Foreskin keratinocyte (primary cell): ENCODE measurements at places on chromosomes 6 and 20. TPM values are rescaled to one million over a fixed set of nuclear protein-coding genes. Genes with fewer than 3 reads are reported as not detected.

- no peak for DNase-seq
Observed at GRCh38 chr6:6006428-6007365, at the start of gene NRN1. Gene NRN1, minus strand, starts transcription at chr6:6006925. Its CDS starts 176 bp downstream, at chr6:6006749.

GRCh38 chr6:140779991-140780596 lies 1352.6 kb upstream of the GJE1 start:
- peak; percentile 64 for DNase-seq

GRCh38 chr6:65999288-65999791 lies 292.3 kb upstream of the EYS start:
- DNase-seq: no peak

- no peak for DNase-seq
Observed at GRCh38 chr20:1622450-1622849, 2.6 kb upstream of the SIRPB1 start.

- DNase-seq: peak; percentile 57
Observed at GRCh38 chr6:150813319-150813992, 52.0 kb upstream of the MTHFD1L start.

DNA sequence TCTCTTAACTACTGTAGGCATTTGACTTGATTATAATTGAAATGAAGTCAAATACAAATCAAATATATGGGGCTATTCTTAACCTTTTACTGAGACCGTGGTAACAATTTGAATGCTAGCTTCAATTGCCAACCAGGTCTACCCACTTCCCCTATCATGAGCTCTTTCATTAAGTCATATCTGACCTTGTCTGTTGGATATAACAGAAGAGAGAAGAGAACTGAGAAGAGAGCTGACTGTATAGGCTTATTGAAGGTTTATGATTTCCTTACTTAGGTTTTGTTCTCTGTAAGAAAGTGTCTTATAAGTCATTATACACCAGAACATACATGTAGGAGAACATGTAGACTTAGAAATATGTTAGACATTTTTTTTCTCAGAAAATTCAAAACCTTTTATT lies 549.4 kb downstream of the COL12A1 start:
- DNase-seq: no peak

- no peak for DNase-seq
Observed at GRCh38 chr20:39670988-39671387, 708.8 kb downstream of the DHX35 start.

DNA sequence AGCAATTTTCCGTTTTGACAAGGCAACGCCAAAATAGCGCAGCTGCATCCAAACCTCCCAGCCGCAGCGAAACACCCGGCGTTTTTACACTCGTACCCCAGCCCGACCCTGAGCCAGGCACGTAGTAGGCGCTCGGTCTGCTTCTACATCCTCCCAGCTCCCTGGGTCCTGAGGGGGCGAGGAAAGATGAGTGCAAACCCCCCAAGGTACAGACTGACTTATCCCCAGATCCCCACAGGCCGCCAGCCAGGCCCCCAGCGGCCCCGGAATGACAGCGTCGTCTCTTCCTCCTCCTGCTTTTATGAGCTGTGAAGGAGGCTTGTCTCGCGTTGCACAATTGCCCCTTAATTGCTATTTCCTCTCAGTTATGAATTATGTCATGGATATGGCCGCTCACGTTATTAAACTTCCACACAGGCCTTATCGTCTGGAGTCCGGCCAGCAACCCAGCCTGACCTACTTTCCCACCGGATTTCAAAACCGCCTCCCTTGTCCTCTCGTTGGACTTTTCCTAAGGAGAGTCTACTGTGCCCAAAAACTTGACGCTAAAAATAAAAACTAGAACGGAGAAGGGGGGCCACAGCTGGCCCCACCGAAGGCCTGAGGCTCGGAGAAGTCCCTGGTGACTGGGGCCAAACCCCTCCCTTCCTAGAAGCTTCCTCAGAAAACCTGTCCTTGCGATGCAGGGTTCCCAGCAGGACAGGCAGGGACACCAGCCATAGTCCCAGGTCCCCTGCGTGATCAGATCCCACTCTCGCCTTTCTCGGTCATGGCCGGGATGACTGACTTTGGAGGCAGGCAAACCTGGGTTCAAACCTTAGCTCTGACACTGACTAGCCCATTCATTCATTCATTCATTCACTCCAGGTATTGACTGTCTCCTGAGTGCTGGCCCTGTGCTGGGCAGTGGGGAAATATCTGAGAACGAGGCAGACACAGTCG lies 130.9 kb upstream of the PTPN1 start:
- DNase-seq: no peak

GRCh38 chr6:138229663-138230179 lies 11.4 kb upstream of the PBOV1 start:
- no peak for DNase-seq

- DNase-seq: no peak
Observed at GRCh38 chr6:54264581-54265272, 43.5 kb upstream of the TINAG start.

The MUC21 gene
- not detected in 2 replicates for polyA plus RNA-seq

The PPP1R14C gene
- 31.2 and 32.9 TPM in 2 replicates for polyA plus RNA-seq

The ATP6V1G2 gene
- polyA plus RNA-seq: 0.65 and 1.2 TPM in 2 replicates

The HS3ST5 gene
- not detected in 2 replicates for polyA plus RNA-seq

The TPBG gene
- 37.5 and 42.0 TPM in 2 replicates for polyA plus RNA-seq
